ENCODE measurements at places on chromosomes 2 and 18.

- DNase-seq, result no peak
Observed at GRCh38 chr2:127084611-127085316, 22.2 kb downstream of the BIN1 start.

GRCh38 chr2:155209696-155210450, 511.4 kb downstream of the KCNJ3 start:
- no peak for DNase-seq

DNA sequence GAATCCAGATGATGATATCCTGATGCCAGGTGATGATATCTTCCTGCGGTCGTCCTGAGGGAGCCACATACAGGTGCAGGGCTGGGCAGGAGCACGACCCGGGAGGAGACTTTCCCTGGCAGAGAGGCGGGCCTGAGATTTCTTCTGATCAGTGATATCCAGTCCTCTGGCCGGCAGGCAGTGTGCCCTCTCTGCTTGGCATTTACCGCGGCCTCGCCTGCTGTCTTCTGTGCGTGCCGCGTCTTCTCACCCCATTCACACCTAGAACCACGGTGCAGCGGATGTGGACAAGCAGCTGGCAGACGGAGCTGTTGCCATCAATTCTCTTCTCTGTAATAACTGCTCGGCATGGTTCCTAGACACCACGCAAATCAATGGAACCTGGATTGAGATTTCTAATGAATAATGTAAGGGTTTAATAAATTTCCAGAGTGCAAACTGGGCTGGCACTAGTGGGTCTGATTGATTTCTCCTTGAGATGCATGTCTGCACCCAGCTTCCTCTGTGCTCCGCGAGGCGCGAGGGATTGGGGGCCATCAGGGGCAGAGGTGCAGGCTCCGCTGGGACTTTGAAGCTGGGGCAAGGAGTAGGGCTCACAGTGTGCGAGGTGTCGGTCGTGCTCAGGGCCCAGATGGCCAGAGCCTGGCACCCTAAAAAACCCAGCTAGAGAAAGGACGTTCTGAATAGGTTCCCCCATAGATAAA, 208.9 kb upstream of the HDAC4 start:
- DNase-seq, result no peak

DNA sequence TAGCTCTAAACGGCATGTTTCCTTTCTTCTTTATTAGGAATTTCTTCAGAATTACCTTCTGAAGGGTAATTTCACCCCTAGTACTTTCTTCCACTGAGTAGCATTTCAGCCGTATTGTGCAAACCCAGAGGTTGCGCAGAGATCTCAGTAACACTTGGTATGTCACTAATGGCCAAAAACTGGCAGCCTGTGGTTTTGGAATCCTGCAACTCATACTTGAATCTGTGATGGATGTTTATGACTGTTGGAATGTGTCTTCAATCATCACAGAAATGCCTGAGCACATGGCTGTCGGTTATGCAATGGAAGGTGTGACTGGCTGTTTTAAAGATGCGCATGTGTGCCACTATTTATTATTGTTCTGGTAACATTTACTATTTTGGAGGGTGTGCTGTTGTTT, 100.0 kb downstream of the COLEC12 start:
- peak; percentile 73 for DNase-seq

GRCh38 chr2:224183086-224183485, 144.0 kb upstream of the SERPINE2 start:
- DNase-seq, result no peak

- no peak for DNase-seq
Observed at GRCh38 chr18:59505356-59505755, 146.3 kb upstream of the LMAN1 start.

GRCh38 chr2:146214394-146214929, 1630.4 kb upstream of the ACVR2A start:
- no peak for DNase-seq

DNA sequence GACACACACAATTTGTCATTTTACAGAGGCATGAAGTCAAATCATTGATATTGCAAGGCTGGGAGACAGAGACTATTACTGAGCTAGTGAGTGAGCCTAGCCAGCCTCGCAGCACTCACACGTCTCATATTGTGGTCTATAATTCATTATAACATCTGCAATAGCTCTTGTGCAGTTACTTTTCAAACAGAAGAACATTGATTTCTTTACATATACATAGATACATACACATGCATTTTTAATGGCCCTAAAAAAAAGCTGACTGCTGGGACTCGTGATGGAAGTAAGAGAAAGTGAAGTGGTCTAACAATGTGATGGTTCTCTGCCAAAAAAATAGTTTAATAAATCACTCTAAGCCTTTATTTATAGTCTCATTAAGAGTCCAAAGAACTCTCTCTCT, 56.8 kb downstream of the KIAA2012 start:
- no peak for DNase-seq

- no peak for DNase-seq
Observed at GRCh38 chr18:58226429-58226828, 182.4 kb downstream of the NEDD4L start.

DNA sequence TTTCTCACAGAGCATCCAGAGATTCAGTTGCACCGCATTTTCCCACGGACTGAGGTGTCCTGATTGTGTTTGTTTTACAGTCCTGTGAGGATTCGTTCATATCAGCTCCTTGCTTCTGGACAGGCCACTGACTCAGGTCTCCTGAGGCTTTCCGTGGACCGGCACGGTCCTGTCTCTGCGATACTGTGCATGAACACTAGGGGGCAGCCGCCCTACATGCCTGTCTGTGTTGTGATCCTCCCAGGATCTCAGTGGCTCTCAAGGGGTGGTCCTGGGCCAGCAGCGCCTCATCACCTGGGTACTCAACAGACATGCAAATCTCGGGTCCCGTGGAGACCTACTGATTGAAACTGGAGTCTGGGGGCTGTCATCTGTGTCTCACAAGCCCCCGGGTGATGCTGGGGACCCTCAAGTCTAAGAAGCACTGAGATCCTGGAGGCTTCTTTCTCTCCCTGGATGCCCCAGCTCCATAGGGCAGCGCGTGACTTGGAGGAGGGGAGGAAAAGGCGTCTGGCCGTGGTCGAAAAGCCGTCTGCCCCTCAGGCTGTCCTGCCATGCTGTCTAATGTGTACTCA, 28.9 kb downstream of the IL1R2 start:
- peak; percentile 69 for DNase-seq

- no peak for DNase-seq
Observed at GRCh38 chr2:105573910-105574655, 170.6 kb upstream of the NCK2 start.

- no peak for DNase-seq
Observed at GRCh38 chr2:30705711-30706533, 101.3 kb downstream of the CAPN13 start.

DNA sequence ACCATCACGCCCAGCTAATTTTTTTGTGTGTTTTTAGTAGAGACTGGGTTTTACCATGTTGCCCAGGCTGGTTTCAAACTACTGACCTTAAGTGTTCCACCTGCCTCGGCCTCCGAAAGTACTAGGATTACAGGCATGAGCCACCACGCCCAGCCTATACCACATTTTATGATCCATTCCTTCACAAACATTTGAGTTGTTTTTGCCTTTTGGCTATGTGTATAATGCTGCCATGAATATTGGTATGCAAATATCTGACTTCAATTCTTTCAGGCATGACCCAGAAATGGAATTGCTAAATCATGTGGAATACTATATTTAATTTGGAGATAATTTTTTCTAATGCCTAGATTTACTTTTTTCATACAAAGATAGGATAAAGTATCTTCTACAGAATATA, 68.6 kb downstream of the TTC27 start:
- DNase-seq, result no peak

DNA sequence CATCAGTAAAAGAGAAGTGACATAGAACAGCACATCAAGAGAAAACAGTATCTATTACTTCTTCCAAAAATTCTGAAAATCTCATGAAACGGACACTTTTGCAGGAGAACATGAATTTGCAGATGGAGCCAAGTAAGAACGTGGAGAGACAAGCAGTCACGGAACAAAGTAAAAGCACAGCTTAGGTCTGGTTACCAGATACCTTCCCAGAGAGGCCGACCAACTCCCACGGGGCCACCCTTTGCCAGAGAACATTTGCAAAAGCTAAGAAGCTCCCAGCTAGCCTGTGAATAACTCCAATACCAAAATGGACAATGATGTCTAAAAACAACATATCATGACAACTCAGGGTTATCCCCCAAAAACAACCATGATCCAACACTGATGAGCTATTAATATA, 38.9 kb downstream of the THAP4 start:
- no peak for DNase-seq

DNA sequence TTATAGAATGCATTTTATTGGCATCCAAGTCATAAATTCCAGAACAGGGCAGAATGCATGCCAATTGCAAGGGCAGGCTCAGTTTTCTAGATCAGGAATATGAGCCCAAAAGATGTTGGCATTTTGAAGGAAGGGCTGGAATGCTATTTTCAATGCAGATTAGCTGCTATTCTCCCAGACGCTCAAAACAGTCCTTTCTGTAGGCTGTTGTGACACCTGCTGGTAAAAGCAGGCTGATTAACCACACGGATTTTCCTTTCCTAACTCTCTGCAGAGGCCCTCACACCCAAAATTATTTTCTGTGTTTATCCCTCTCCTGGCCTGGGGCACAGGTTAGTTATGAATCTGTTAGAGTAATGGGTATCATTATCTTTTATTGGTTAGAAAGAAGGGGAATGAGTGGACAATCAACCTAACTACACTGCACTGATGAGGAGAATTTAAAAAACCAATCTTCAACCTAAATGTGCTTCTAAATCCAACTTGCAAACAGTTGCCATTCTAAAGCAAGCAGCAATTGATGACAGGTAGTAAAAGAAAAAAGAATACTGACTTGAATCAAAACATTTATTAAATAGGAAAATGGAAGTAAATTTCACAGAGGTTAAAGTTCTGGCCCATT, 94.0 kb downstream of the PLA2R1 start:
- no peak for DNase-seq

GRCh38 chr2:126953483-126953882, 54.8 kb downstream of the TEX51 start:
- no peak for DNase-seq

- no peak for DNase-seq
Observed at GRCh38 chr2:58730764-58731487, 489.8 kb upstream of the FANCL start.

- DNase-seq, result no peak
Observed at GRCh38 chr2:158153270-158154015, 51.8 kb downstream of the UPP2 start.

- DNase-seq, result no peak
Observed at GRCh38 chr2:10246370-10246769, 56.3 kb upstream of the HPCAL1 start.

DNA sequence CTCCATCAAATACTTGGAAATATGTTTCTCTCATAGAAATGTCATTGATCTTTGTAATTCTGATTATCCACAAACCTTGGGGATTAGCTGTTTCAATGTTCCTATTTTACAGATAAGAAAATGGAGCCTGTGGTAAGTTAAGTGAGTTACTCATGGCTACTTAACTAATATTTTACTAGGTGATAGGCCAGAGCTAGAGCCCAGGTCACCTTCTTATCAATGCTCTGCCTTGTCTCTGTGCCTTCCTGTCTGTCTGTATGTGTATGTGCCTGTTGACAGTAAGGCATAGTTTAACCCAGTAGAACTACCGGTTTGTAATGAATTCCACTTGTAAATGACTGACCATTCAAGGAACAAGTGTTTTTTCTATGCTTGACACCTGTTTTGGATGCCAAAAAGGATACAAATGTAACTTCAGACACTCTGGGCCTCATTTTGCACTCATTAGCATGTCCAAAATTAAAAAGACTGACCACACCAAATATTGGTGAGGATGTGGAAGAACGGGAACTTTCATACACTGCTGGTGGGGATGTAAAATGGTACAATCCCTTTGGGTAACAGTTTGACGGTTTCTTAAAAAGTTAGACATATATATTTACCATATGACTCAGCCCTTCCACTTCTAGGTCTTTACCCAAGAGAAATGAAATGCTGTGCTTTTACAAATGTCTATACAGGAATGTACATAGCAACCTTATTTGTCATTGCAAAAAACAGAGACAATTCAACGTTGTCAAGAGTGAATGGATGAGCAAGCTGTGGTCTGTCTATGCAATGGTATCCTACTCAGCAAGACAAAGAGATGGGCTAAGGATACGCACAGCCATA, 19.6 kb upstream of the IL1A start:
- DNase-seq, result peak; percentile 67

DNA sequence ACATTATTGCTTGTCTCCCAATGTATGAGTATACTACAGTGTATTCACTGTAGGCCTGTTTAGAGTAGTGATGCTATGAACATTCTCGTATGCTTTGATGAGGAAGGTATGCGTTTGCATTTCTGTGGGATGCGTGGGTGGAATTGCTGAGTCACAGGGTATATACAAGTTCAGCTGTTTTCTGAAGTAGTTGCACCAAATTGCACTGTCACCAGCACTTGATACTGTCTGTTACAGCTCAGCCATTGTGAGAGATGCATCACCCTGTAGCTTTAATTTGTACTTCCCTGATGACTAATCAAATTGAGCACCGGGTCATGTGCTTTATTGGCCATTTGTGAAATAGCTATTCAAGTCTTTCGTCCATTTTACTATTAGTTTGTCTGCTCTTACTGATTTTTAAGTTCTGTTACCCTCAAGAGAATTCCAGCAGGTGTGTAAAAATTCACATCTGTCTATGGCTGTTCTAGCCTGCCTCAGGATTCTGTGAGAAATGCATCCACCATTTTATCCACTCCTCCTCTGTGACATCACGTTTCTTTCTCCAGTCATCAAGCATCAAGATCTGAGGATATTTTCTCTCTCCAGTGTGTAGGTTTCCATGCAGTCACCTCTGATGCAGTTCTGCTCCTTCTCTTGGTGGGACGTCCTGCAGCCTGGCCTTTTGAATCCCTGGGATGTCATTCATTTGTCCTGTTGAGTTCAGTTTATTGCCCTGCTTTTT, 72.5 kb downstream of the DGKD start:
- DNase-seq, result peak; percentile 86

GRCh38 chr18:59222341-59222740, 2.4 kb downstream of the GRP start:
- no peak for DNase-seq

GRCh38 chr18:55763298-55763697, 175.3 kb upstream of the TCF4 start:
- peak; percentile 42 for DNase-seq

GRCh38 chr18:55369346-55369745, 218.6 kb downstream of the TCF4 start:
- DNase-seq, result no peak

- DNase-seq, result peak; percentile 80
Observed at GRCh38 chr2:205706769-205707381, 24.6 kb downstream of the NRP2 start.

DNA sequence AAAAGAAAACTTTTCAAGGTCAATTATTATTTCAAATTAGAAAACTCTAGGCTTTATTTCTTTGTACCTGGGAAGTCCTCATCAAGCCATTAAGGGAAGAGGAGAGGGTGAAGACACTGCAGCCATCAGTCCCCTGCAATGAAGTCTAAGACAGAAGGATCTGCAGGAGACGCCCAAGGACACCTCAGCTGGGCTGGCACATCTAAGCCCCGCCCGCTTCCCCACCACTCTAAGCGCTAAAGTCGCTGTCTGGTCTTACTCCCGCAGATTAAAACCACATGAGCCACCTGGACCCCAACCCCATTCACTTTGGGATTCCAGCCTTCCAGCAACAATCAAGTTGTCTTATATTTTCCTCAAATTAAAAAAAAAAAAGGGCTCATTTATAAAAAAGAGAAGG, 104.4 kb downstream of the AFF3 start:
- no peak for DNase-seq
